ENCODE measurements at places on chromosomes 4 and X. TPM values are rescaled to one million over a fixed set of nuclear protein-coding genes. Genes with fewer than 3 reads are reported as not detected.
A peak's percentile ranks its signal among the peaks of the same experiment; 100 is the strongest.

GRCh38 chrX:71184803-71185495 lies 38.1 kb upstream of the GJB1 start:
- H3K36me3 ChIP-seq, result no peaks in the 10 kb centered on the region
- no peak for DNase-seq
- H3K4me1 ChIP-seq, result no peaks in the 10 kb centered on the region
- no peaks in the 10 kb centered on the region for H3K27me3 ChIP-seq

PDE5A gene
- polyA plus RNA-seq, result 15.0 TPM

GABRE gene
- 4.9 TPM for polyA plus RNA-seq

CYP2U1 gene
- polyA plus RNA-seq, result 4.1 TPM

- no peaks in the 10 kb centered on the region for H3K36me3 ChIP-seq
- no peak overlapping the region for H3K27ac ChIP-seq
These were observed 102.0 kb upstream of the LEF1 start for GRCh38 chr4:108270466-108271450.

DUX4 gene
- not detected for polyA plus RNA-seq

CDX4 gene
- 2.7 TPM for polyA plus RNA-seq

- no peaks in the 10 kb centered on the region for H3K4me1 ChIP-seq
- no peak overlapping the region for H3K4me3 ChIP-seq
- H3K27me3 ChIP-seq, result peaks cover 11% of the 10 kb centered on the region
- H3K27ac ChIP-seq, result no peak overlapping the region
These were observed 6.5 kb downstream of the TIFA start for GRCh38 chr4:112279025-112279881.

DNA sequence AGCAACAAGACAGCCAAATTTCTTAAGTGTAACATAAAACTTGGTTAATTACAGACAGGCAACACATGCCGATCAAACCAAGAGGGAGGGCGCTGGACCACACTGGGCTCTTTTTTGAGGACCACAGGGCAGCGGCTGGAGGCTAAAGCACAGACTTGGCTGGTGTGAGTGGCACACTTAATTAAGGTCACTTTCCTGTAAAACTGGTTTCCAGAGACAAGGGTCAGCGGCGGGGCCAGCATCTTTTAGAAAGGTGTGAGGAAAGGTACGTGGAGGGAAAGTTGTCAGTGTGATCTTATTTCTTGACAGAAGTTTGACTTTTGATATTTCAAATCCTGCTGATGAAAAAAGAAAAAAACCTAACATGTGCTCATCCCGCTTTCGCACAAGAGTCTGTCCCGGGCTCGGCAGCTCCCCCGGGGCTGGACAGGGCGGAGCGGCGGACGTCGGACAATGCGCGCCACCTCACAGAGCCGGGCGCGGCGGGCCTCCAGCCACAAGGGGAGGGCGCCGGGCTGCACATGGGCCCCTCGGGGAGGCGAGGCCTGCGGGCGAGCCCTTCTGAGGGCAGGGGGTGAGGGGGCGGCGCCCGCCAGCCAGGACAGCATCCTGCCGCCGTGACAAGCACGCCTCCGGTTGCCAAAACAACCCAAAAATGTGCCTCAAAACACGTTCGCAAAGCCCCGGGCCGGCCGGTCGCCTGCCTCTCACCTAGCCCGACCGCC lies 660 bp upstream of the HSPA4L start:
- H3K4me3 ChIP-seq, result peak overlapping the region; percentile 69
- no peaks in the 10 kb centered on the region for H3K36me3 ChIP-seq
- H3K27me3 ChIP-seq, result peaks cover 55% of the 10 kb centered on the region

GRCh38 chrX:152824841-152825374 lies 5.6 kb downstream of the CETN2 start:
- H3K4me1 ChIP-seq, result no peaks in the 10 kb centered on the region
- H3K27me3 ChIP-seq, result no peaks in the 10 kb centered on the region
- no peak for DNase-seq
- no peak overlapping the region for H3K27ac ChIP-seq

- no peaks in the 10 kb centered on the region for H3K27me3 ChIP-seq
- no peak overlapping the region for H3K27ac ChIP-seq
- DNase-seq, result no peak
- H3K4me3 ChIP-seq, result no peak overlapping the region
These were observed 64.5 kb downstream of the MID1 start for GRCh38 chrX:10555846-10556245.

GRCh38 chr4:5050520-5051277 lies 581 bp upstream of the STK32B start:
- H3K36me3 ChIP-seq, result no peaks in the 10 kb centered on the region
- no peaks in the 10 kb centered on the region for H3K4me1 ChIP-seq
- H3K27me3 ChIP-seq, result peaks cover 41% of the 10 kb centered on the region
- H3K4me3 ChIP-seq, result peak overlapping the region; percentile 85
- DNase-seq, result peak; percentile 91

DNA sequence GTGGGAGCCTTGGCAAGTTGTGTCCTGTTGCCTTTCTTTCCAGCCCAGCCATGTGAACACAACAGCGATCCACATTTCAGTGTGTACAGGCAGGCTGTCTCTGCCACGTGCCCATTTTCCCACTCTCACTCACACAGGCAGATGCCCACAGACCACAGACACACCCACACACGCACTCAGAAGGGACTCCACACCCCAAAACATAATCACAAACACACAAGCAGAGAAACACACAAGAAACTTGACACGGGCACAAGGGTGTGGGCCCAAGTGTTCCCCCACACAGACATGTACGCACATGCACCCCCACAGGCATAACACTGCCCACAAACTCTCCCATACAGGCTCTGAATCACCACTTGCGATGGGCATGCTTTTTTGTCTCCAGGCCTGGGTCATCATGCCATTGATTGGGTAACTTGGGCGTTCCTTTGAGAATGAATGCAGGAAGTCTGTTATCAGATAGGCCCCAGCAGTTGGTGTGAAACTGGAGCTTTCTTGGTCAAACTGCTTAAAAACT lies 84.3 kb downstream of the NBDY start:
- no peak overlapping the region for H3K4me3 ChIP-seq
- no peaks in the 10 kb centered on the region for H3K36me3 ChIP-seq
- H3K27me3 ChIP-seq, result no peaks in the 10 kb centered on the region
- no peak overlapping the region for H3K27ac ChIP-seq
- no peak for DNase-seq
- H3K4me1 ChIP-seq, result no peaks in the 10 kb centered on the region

- H3K36me3 ChIP-seq, result no peaks in the 10 kb centered on the region
- no peak for DNase-seq
- no peak overlapping the region for H3K27ac ChIP-seq
- H3K27me3 ChIP-seq, result no peaks in the 10 kb centered on the region
- no peak overlapping the region for H3K4me3 ChIP-seq
- H3K4me1 ChIP-seq, result no peaks in the 10 kb centered on the region
These were observed 95.0 kb upstream of the TBL1X start for GRCh38 chrX:9369802-9370291.

- H3K4me1 ChIP-seq, result 0 out of 2 replicates have a peak, but pooled peaks cover 6% of the 10 kb centered on the region
- DNase-seq, result no peak
- H3K4me3 ChIP-seq, result no peak overlapping the region
- H3K27ac ChIP-seq, result no peak overlapping the region
- H3K36me3 ChIP-seq, result no peaks in the 10 kb centered on the region
These were observed 28.4 kb downstream of the CD99L2 start for GRCh38 chrX:150870029-150870428.

GRCh38 chr4:158822348-158822747 lies 53.5 kb downstream of the FNIP2 start:
- DNase-seq, result no peak
- H3K36me3 ChIP-seq, result no peaks in the 10 kb centered on the region
- H3K4me3 ChIP-seq, result no peak overlapping the region
- 0 out of 2 replicates have a peak, but pooled peaks cover 3% of the 10 kb centered on the region for H3K4me1 ChIP-seq
- H3K27ac ChIP-seq, result no peak overlapping the region
- H3K27me3 ChIP-seq, result no peaks in the 10 kb centered on the region

OCIAD2 gene
- 317 TPM for polyA plus RNA-seq

TLR2 gene
- polyA plus RNA-seq, result 0.37 TPM

DNA sequence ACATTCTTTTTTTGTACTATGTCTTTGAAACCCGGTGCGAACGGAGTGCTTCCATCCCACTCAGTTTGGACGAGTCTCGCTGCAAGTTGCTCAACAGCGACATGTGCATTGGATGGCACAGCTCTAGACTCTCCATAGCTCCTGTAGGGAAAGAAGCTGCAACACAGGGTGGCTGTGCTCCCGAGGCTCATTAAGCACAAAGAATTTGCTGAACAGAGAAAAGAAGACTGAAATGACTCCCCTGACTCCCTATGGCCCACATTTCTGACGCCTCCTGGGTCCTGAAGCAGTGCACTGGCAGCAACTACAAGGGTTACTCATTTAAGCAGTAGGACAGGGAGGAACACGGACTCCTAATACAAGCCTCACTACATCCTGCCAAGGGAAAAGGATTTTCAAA lies 127.4 kb downstream of the SH3RF1 start:
- 0 out of 2 replicates have a peak overlapping the region, but pooled peaks have one; percentile 51 for H3K27ac ChIP-seq
- H3K36me3 ChIP-seq, result no peaks in the 10 kb centered on the region
- H3K27me3 ChIP-seq, result no peaks in the 10 kb centered on the region
- peaks cover 8% of the 10 kb centered on the region for H3K4me1 ChIP-seq

GRCh38 chr4:1077711-1078477 lies 35.5 kb downstream of the RNF212 start:
- H3K4me1 ChIP-seq, result no peaks in the 10 kb centered on the region
- H3K27me3 ChIP-seq, result no peaks in the 10 kb centered on the region
- DNase-seq, result no peak
- H3K27ac ChIP-seq, result no peak overlapping the region
- no peak overlapping the region for H3K4me3 ChIP-seq
- H3K36me3 ChIP-seq, result no peaks in the 10 kb centered on the region

DNA sequence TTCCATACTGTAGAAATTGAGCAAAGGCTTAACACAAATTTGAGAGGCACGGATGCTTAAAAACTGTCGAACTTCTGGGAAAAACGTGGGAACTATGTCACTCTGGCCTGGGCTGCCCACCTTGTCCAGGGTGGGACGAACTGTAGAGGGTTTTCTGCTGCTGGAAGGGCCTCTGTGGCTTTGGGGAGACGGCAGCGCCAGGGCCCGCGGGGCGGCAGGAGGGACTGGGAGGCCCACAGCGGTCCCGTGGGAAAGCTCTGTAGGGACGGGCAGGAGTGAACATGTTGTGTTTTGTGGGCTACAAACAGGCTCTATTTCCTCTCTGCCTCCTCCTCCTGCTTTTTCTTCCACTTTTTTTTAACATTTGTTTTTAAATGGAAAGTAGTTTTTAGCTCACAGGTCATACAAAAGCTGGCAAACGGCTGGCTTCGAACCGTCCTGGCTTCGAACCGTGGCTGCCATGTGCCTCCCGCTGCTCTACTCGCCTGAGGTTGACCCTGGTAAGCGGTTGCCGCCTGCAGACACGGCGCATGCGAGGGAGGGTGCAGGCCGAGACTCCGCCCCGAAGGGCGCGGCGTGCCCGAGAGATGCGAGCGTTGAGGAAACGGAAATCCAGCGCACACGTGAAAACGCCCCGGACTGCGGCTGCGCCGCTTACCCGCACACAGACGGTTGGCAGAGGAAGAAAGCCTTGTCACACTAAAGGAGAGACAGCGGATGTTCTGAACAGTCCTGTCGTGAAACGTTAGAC lies 382.3 kb upstream of the ZFP42 start:
- no peak overlapping the region for H3K27ac ChIP-seq
- DNase-seq, result no peak
- no peaks in the 10 kb centered on the region for H3K4me1 ChIP-seq

- no peak overlapping the region for H3K27ac ChIP-seq
- no peak overlapping the region for H3K4me3 ChIP-seq
- no peaks in the 10 kb centered on the region for H3K4me1 ChIP-seq
- no peak for DNase-seq
- no peaks in the 10 kb centered on the region for H3K27me3 ChIP-seq
These were observed 368.5 kb downstream of the GPM6A start for GRCh38 chr4:175443547-175443946.

DNA sequence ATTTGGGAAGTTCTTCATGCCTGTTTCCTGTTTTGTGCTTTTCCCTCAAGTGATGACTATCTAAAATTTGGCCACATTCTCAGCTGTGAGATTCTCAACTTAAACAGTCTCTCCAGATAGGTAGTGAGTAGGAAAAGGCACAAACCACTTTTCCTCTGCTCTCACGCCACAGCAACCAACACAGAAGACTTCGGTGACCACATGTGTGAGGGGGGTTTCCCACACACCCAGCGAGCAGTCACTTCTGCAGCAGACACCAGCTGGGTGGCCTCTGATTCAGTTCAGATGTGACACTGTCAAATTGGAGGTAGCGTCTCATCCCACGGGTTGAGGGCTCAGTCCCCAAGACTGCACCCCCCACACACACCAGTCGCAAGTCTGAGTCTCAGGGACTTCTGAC lies 25.1 kb upstream of the CLDN34 start:
- no peak overlapping the region for H3K4me3 ChIP-seq
- H3K27me3 ChIP-seq, result no peaks in the 10 kb centered on the region
- no peaks in the 10 kb centered on the region for H3K4me1 ChIP-seq
- DNase-seq, result no peak
- H3K27ac ChIP-seq, result no peak overlapping the region

LRP2BP gene
- polyA plus RNA-seq, result 1.7 TPM

- no peaks in the 10 kb centered on the region for H3K4me1 ChIP-seq
- H3K27ac ChIP-seq, result no peak overlapping the region
- peak; percentile 83 for DNase-seq
- no peaks in the 10 kb centered on the region for H3K36me3 ChIP-seq
These were observed 97.4 kb downstream of the SHOX start for GRCh38 chrX:727738-728621.

TASL gene
- not detected for polyA plus RNA-seq

GRIA3 gene
- 5.6 TPM for polyA plus RNA-seq

DNA sequence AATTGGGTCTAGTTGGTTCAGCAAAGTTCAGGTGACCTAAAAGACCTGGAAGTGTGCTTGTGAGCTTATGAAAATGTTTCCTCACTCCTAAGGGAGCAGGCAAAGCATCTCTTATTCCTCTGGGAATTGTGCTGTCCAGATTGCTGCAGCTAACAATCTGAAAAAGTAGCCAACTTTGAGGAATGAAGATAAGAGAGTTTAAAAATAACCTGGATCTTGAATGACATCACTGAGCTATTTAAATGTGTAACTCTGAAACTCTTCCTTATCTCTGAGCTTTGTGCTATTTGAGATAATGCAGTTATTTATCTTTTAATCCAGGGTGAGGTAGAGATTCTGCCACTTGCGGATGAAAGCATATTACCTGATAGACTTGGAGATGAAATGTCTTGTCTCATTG lies 384.8 kb downstream of the PPP4R3C start:
- DNase-seq, result no peak
- no peaks in the 10 kb centered on the region for H3K27me3 ChIP-seq
- no peaks in the 10 kb centered on the region for H3K36me3 ChIP-seq
- no peak overlapping the region for H3K4me3 ChIP-seq
- H3K27ac ChIP-seq, result no peak overlapping the region

GRCh38 chr4:80539190-80539589 lies 203.7 kb downstream of the CFAP299 start:
- H3K27ac ChIP-seq, result no peak overlapping the region
- H3K4me1 ChIP-seq, result no peaks in the 10 kb centered on the region
- H3K4me3 ChIP-seq, result no peak overlapping the region
- H3K36me3 ChIP-seq, result no peaks in the 10 kb centered on the region
- peak; percentile 43 for DNase-seq
- H3K27me3 ChIP-seq, result no peaks in the 10 kb centered on the region

DNA sequence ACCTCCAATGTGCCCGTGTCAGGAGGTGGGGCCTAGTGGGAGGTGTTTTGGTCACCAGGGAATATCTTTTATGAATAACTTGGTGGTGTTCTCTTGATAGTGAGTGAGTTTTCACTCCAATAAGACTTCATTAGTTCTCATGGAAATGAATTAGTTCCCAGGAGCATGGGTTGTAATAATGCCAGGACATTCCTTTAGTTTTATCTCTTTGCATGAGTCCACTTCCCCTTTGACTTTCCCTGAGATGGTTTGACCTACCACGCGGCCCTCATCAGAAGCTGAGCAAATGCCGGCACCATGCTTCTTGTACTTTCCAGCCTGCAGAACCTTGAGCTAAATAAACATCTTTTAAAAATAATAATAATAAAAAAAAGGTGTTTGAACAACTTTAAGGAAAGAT lies 112.9 kb upstream of the ACSL4 start:
- H3K4me3 ChIP-seq, result no peak overlapping the region
- no peaks in the 10 kb centered on the region for H3K27me3 ChIP-seq
- H3K36me3 ChIP-seq, result no peaks in the 10 kb centered on the region
- no peak for DNase-seq
